ENCODE measurements at places on chromosomes 7 and 10. TPM values are rescaled to one million over a fixed set of nuclear protein-coding genes. Genes with fewer than 3 reads are reported as not detected.

The TBL2 gene
- 47.5 TPM for total RNA-seq

The TMEM106B gene
- 62.2 TPM for total RNA-seq

The CPED1 gene
- 0.32 TPM for total RNA-seq

The OR9A2 gene
- not detected for total RNA-seq

The FRA10AC1 gene
- 32.5 TPM for total RNA-seq

The CACNA2D1 gene
- total RNA-seq: not detected

The ARHGEF5 gene
- 9.0 TPM for total RNA-seq

The MORN4 gene
- 3.0 TPM for total RNA-seq

The ABHD11 gene
- 22.3 TPM for total RNA-seq

The TRIM50 gene
- not detected for total RNA-seq

The ITGB1 gene
- total RNA-seq: 435 TPM

The SCART1 gene
- total RNA-seq: 10.5 TPM

The GRID1 gene
- not detected for total RNA-seq

The EVX1 gene
- total RNA-seq: not detected

The EBLN1 gene
- total RNA-seq: not detected

The CYP2C8 gene
- not detected for total RNA-seq

The TAC1 gene
- not detected for total RNA-seq

The ZNF736 gene
- total RNA-seq: 43.6 TPM

The VPS37D gene
- not detected for total RNA-seq

The THNSL1 gene
- 7.5 TPM for total RNA-seq

The TMEM236 gene
- total RNA-seq: 0.17 TPM

The TMEM273 gene
- total RNA-seq: 30.4 TPM

The CREB5 gene
- not detected for total RNA-seq

The TSPAN13 gene
- not detected for total RNA-seq

The PARD3 gene
- not detected for total RNA-seq

The SEMA3C gene
- total RNA-seq: 0.47 TPM

The DNAH11 gene
- 0.06 TPM for total RNA-seq

The NPFFR1 gene
- total RNA-seq: not detected

The DOCK4 gene
- total RNA-seq: 1.2 TPM

The CFAP46 gene
- total RNA-seq: not detected

The LLCFC1 gene
- total RNA-seq: not detected

The SYPL1 gene
- total RNA-seq: 47.9 TPM

The ACSM6 gene
- not detected for total RNA-seq

The IDI2 gene
- total RNA-seq: not detected

The NRG3 gene
- not detected for total RNA-seq

The SLC18A3 gene
- not detected for total RNA-seq

Data from CD4-positive, alpha-beta memory T cell (primary cell).